ENCODE measurements at places on chromosomes 4 and X.

DNA sequence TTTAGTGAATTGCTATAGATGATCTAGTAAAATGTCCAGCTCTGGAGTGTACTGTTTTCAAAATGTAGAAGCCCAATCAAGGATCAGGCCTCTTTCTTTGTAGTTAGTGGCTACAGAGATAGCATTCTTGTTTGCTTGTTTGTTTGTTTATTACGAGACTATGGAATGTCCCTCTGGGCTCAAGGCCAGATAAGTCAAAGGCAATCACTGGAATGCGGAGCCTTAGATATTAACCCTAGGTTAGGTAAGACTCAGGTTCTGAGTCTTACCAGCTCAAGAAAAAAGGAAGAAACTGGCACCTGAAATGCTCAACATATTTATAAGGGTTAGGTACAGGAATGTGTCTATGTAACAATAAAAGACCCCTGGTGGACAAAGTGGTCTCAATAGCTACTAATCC is 261.5 kb downstream of the SLC7A11 start:
- DNase-seq = no peak

- no peak for DNase-seq
Observed at GRCh38 chrX:132909643-132910042, 48.8 kb downstream of the HS6ST2 start.

DNA sequence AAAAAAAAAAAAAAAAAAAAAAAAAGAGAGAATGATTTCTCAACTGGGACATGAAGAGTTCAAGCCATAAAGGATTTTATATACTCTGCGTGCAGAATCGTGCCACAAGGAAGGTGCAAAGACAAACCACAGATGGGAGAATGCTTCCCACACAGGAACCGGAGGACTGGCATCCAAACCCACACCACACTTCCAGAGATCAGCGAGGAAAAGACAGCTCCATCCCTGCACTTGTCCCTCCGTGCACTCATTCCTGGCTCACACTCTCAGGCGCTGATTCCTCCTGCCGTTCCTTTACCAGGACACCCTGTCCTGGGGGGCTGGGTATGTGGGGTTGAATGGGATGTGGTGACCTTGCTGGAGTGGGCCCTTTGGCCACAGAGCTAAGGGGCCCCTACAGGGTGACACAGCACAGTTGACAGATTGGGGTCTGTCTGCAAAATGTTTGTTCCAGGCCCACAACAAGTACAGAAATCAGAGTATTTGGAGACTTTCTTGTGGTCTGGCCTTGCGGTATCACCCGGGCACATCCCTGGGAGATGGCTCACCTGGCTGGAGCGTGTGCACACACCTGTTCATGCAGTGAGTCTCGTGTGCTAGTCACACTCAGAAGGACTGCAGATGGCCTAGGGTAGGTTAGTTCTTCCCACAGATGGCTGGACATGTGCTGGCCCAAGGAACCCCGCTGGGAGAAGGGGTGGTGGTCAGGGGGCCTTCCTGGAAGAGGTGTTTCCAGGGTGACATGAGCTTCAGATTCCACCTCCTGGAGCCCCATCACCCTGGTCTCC is 55.4 kb upstream of the GPR78 start:
- DNase-seq = no peak

DNA sequence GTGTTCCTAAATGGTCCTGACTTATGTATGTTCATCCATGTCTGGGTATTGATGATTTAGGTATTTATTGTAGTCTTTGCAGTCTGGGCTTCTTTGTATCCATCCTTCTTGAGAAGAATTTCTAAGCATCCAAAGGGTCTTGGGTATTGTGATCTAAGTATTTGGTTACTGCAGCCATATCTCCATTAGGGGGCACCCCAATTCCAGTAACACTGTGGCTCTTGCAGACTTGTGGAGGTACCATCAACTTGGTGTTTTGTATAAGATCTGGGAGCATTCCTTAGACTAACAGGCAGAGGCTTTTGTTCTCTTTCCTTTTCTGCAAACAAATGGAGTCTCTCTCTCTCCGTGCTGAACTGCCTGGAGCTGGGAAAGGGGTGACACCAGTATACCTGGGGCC is 113.7 kb upstream of the NEXMIF start:
- no peak for DNase-seq

GRCh38 chr4:75708218-75708691 is 16.1 kb upstream of the USO1 start:
- no peak for DNase-seq

- DNase-seq = no peak
Observed at GRCh38 chr4:84968925-84969324, 2.4 kb upstream of the WDFY3 start.

- no peak for DNase-seq
Observed at GRCh38 chr4:56806666-56807065, 14.8 kb downstream of the SPINK2 start.

- no peak for DNase-seq
Observed at GRCh38 chr4:26288355-26288909, 32.4 kb upstream of the RBPJ start.

- no peak for DNase-seq
Observed at GRCh38 chrX:9995855-9996339, 28.7 kb downstream of the CLDN34 start.

DNA sequence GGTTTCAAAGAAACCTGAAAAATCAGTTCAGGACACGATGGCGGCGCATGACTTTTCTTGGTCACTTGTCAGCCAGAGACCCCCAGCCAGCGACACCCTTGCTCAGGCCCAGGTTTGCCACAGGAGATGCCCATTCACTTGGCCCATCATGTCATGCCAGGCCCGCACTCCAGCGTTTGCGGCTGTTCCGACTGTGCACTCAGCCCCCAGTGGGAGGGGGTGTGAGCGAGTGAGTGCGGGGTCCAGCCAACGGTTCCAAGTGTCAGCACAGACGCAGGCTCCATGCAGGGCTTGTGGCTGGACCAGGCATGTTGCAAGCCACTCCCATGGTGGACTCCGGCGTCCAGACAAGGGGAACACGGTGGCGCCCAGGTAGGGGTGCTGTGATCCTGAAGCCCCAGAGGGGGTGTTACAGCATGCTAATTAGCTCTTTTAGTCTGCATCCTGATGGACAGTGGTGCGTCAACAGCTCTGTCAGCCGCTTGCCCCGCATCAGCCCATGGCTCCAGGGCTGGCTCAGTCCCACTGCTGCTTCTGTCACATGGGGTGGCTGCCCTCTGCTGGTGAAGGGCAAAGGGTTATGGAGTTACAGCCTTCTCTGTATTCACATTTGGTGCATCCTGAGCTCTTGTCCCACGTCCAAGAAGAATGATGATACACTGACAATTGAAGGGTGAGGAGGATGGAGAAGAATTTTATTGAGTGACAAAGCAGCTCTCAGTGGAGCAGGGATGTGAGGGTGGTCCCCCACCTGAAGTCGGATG is 3.7 kb upstream of the MAEA start:
- no peak for DNase-seq

GRCh38 chr4:175106301-175106700 is 188.1 kb downstream of the ADAM29 start:
- DNase-seq = no peak

- DNase-seq = no peak
Observed at GRCh38 chr4:19026281-19026680, 1004.7 kb upstream of the LCORL start.

DNA sequence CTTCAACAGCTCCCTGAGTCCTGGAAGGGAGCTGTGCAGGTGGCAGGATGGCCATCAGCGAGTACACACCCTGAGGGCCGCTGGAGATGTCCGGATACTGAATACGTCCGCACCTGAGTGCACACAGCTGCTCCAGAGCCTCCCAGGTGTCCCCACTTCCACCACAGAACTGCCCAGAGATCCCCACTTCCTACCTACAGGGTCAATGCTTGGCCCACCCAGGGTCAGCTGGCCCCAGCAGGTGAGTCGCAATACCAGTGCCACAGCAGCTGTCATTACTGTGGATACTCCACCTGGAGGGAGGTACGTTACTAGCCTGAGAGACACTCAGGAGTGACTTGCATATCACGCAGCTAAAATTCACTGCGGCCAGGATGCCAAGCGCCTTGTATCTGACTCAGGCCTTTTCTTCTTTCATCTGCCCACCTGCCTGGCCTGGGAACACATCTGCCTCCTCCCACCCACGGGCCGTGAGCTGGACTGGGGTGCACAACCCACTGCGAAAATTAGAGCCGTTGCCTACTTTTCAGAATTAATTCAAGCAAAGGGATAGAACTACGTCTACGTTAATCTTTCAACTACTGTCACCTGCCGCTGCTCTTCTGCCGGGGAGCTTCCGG is 9.4 kb downstream of the C4orf50 start:
- no peak for DNase-seq

GRCh38 chr4:93908778-93909177 is 80.2 kb downstream of the ATOH1 start:
- no peak for DNase-seq

- DNase-seq = no peak
Observed at GRCh38 chr4:54077812-54078211, 13.4 kb upstream of the CHIC2 start.

All from right kidney (tissue), 9 donors.